ENCODE measurements at places on chromosomes 4 and X.

- no peak for DNase-seq
These were observed 24.5 kb downstream of the HCCS start for GRCh38 chrX:11135564-11136185.

DNA sequence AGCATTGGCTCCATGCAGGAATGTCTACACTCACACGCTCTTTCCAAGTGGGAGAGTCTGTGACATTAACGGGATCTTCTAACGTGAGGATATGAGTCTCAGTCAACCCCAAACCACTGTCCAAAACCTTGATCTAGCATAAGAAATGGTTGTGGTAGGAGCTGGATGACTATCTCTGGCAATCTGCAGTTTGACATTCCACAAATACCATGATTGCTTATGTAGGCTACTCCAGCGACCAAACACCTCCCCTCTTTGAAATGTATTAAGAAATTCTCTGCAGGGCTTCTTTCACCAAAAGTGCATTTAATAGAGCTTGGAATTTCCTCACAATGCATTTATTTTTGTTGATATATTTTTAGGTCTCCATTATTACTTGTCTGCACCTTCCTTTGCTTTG is 14.1 kb upstream of the STX18 start:
- peak; percentile 95 for DNase-seq

GRCh38 chr4:114225436-114225835 is 246.0 kb upstream of the ARSJ start:
- DNase-seq = peak; percentile 27

GRCh38 chrX:150236327-150236726 is 126.8 kb upstream of the MAMLD1 start:
- no peak for DNase-seq

DNA sequence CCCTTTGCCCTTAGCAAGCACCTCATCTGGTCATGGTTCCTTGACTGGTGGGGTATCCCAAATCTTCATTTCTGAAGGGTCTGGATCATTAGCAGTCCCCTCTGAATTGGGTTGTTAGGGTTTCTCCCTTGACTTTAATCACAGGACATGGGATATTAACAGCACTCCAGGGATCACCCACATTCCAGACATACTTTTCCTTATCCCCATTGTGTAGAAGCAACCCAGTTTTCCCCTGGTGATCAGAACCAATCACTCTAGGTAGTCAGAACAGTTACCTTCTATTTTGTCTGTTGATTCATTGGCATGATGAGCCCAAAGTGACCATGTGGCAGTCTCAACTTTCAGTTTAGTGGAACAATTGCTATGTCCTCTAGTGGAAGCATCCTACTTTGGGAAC is 29.1 kb upstream of the GRSF1 start:
- DNase-seq = no peak

DNA sequence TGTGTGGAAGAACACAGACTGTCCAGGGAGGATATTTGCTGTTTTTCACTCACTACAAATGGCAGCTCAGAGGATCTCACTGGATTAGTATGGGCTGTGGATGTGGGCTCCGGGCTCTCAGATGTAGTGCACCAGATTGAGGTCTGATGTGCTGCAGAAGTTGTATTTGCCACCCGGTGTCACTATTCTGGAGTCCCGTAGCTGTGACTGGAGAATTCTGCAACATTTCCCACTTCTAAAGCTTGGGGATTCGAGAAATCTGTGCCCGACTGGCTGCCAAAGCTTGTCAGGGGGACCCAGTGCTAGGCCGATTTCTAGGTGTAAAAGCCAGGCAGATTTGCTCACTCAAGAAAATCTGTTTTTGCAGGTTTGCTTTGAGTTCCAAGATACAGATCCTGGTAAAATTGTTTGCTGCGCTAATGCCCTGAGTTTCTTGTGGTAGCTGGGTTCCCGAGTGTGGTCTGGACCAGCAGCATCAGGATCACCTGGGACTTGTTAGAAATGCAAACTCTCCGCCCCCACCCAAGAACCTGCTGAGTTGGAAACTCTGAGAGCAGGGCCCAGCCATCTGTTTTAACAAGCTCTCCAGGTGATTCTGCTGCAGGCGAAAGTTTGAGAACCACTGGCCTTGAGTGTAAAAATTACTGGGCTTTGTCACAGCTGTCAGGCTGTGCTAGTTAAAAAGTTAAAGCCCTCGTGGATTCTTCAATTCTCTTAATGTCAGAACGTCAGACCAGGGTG is 18.1 kb downstream of the KIT start:
- no peak for DNase-seq

GRCh38 chr4:25677943-25678342 is 22.3 kb downstream of the SLC34A2 start:
- no peak for DNase-seq

- no peak for DNase-seq
These were observed 26.2 kb downstream of the ARAP2 start for GRCh38 chr4:36218121-36218520.

DNA sequence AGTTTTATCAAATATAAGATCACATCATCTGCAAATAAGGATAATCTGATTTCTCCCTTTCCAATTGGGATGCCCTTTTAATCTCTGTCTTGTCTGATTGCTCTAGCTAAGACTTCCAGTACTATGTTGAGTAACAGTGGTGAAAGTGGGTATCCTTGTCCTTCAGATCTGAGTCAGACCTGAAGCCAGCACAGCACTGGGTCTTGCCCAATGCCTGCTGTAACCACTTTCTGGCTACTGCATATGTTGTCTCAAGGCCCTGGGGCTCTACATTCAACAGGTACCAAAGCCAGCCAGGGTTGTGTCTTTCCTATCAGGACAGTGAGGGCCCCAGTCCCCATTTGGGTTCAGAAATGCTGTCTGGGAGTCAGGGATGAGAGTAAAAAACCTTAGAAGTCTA is 90.3 kb downstream of the CYSLTR1 start:
- no peak for DNase-seq

DNA sequence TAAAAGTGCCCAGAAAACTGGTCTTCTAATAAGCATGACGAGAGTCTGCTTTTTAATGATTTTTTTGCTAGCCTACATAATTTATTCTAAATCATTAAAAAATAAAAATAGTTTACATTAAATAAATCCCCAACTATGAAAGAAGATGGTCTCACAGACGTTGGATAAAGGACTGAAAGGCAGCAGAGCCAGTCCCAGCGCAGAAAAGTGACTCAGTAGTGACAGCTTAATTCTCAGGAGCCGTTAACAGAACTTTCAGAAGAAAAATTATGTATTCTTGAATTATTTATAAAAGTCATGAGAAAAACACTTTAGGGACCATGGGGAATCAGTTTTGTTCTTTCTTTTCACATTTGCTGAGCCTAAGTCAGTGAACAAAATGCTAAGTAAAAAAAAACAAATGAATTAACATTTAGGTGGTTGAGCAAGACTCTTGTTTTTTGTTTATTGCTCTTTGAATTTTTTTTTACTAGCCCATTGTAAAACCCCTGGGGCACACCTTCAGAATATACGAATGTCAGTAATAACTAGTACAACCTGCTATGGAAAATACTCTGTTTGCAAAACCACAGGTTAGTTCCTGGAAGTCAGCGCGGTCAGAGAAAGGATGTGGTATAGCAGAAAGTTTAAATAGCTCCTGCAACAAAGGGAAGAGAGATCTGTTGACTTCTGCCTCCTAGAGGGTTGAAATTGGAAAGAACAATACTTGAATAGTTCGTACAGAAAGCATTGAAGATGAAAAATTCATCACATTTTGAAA is 50.4 kb upstream of the CCDC160 start:
- no peak for DNase-seq

- peak; percentile 67 for DNase-seq
These were observed 4.8 kb upstream of the FBXL5 start for GRCh38 chr4:15659768-15660570.

DNA sequence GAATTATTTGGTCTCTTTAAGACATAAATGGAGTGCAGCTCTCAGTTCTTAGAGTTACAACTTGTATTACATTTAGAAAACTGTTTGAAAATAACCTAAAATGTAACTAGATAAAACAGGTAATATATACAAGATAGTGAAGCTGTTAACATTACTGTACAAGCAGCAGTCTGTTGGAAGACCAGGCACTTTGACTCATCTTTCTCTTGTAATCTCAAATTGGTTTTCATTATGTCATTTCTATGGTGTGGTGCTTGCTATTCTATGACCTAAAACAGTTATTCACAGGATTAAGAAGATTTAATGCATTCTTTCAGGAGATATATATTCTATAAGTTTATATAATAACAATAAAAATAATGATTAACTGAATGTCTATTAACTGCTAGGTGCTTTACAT is 282.5 kb upstream of the PITX2 start:
- no peak for DNase-seq

- DNase-seq = peak; percentile 75
These were observed 47.4 kb upstream of the VEGFC start for GRCh38 chr4:176840166-176840565.

DNA sequence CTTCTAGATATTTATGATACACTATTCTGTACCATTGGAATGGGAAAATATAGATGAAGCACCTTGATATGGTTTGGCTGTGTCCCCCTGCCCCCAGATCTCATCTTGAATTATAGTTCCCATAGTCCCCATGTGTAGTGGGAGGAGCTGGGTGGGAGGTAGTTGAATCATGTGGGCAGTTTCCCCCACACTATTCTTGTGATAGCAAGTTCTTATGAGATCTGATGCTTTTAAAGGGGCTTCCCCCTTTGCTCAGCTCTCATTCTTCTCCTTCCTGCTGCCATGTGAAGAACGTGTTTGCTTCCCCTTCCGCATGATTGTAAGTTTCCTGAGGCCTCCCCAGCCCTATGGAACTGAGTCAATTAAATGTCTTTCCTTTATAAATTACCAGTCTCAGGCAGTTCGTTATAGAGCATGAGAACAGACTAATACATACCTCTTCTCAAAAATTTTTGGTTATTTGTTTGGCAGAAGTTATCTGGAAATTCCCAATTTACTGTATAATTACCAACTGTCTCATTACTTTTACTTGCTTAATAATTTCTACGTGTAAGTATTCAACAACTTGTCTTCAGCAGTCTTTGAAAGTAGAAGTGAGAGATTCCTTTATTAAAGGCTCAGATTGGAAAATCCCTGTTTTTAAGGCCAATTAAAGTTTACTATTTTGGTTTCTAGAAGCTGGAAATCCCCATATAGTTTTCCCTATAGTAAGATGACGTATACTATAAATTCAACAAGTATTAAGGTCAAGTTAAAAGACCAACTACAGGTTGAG is 152.7 kb downstream of the RNF150 start:
- no peak for DNase-seq

GRCh38 chr4:7719354-7720174 is 220.1 kb downstream of the AFAP1 start:
- DNase-seq = peak; percentile 40

DNA sequence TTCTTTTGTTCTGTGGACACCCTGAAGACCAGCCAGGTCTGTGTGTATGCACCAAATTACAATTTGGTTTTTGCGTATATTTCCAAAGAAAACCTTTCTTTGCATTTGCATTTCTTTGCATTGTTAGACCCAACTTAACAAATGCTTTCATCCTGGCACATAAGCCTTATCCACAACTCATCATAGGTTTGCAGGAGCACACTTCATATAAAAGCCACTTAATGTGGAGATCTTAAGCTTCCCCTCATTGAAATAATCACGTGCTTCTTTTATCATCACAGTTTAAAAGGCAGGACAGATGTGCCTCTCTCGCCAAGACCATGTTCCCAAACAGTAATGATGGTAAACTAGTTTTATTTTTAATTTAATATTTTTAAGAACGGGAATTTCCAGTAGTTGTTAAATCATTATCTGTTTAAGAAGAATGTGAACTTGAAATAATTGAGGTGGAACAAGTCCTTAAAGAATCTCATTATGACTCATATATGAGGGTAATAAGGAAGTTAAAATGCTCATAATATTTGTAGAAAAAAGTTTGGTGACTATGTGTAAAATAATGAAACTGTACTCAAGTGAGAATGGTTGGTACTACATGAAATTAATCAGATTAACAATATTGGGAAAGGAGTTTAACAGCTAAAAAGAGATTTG is 65.5 kb downstream of the GLRA3 start:
- peak; percentile 1 for DNase-seq

- peak; percentile 27 for DNase-seq
These were observed 3.3 kb downstream of the RNF4 start for GRCh38 chr4:2472187-2472586.

DNA sequence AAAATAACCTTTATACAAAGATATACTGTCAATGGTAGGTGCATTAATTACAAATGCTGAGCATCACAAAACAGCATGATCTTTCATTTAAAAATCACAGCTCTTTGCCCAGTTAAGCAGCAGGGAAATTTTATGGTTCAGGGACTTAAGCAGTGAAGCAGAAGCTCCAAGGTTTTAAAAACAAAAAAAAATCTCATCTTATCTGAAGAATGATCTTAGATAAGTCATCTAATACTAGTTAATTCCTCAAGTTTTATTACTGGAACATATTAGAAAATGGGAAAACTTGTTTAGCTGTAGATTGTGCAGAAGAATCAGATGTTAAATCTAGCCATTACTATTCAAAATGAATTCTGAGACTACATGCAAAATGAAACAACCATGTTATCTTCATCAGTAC is 289.9 kb downstream of the GASK1B start:
- DNase-seq = no peak

GRCh38 chrX:39705290-39705689 is 392.5 kb downstream of the BCOR start:
- DNase-seq = peak; percentile 87

DNA sequence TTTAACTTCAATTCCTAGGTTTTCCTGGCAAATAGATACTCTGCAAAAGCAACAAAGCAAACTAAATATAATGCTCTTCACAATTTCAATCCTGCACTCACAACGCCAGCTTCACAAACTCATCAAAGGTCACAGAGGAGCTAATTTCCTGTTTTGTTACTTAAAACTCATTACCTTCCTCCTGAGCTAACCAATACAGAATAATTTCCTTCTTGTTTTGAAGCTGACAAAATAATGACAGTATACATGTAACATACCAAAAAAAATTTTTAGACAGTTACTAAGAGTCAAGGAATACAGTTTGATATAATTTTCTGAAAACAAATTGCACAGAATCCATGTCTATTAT is 17.9 kb downstream of the CNOT6L start:
- DNase-seq = no peak

GRCh38 chrX:1763294-1763693 is 148.4 kb downstream of the ASMT start:
- no peak for DNase-seq

GRCh38 chr4:118014831-118015230 is 19.5 kb upstream of the NDST3 start:
- DNase-seq = no peak

DNA sequence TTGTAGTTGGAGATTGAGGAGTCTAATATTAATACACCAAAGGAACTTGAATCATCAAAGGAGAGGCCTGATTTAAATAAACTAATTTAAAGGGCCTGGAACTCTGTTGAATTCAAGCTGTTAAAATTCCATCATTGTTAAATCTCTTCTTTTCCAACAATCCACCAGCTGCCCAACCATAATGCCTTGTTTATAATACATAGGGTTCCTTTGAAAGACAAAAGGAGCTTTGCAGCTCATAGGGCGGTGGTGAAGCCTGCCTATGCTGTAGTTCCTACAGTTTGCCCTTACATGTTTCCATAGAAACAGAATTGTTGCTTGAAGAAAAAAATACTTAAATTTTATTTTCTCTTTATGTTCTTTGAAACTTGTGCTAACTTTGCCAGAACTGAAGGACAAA is 102.8 kb downstream of the GLUD2 start:
- no peak for DNase-seq

- no peak for DNase-seq
These were observed 115.3 kb upstream of the ARX start for GRCh38 chrX:25131055-25131454.

GRCh38 chrX:155068165-155068564 is 2.8 kb downstream of the CMC4 start:
- peak; percentile 14 for DNase-seq

Measured in fibroblast of upper back skin (primary cell).